ENCODE measurements at places on chromosomes 4 and X. TPM values are rescaled to one million over a fixed set of nuclear protein-coding genes. Genes with fewer than 3 reads are reported as not detected.

Gene GABRB1
- total RNA-seq: not detected

Gene NPFFR2
- not detected for total RNA-seq

Gene BEX1
- total RNA-seq: 12.2 TPM

Gene RGS12
- 81.9 TPM for total RNA-seq

Gene FRAS1
- 45.3 TPM for total RNA-seq

Gene CTAG1A
- total RNA-seq: not detected

Gene SYTL4
- 1.2 TPM for total RNA-seq

GRCh38 chr4:62644372-62644771 is 1444.2 kb downstream of the ADGRL3 start:
- no peak for DNase-seq

DNA sequence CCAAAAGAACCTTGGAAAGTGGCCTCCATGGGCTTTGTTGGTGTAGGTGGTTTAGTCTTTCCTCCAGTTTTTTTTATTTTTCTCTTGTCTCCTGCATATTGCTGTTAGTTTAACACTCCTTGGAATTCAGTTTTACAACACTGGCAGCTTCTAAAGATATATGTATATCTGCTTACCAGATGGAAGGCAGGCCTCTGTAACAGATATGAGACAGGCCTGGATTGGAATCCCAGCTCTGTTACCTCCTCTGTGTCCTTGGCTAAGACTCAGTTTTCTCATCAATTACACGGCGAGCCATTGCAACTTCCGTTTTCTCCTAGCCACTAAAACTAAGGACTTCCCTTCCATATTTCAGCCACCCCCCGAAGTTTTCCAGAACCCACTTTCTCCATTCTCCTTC is 133.4 kb upstream of the SMAD1 start:
- DNase-seq: no peak

DNA sequence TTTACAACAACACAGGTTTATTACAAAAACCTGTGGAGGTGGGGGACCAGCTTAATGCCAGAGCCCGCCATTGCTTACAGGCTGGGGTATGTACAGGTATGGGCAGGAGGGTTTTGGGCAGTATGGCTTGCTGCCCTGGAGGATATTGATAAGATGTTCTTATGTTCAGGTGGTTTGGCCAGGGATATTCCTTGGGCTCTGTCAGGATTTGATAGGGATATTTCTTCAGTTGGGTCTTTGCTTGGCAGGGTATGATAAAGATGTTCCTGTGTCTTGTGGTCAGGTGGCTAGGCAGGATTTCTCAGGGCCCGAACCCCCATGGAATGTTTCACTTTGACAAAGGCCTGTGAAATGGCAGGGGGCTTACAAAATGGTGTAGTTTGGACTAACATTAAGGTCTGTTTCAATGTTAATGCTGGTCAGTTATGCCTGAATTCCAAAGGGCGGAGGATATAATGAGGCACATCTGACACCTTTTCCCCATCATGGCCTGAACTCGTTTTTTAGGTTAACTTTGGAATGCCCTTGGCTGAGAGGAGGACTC is 3.1 kb downstream of the MGST2 start:
- no peak for DNase-seq

- DNase-seq: no peak
These were observed 16.2 kb downstream of the ANK2 start for GRCh38 chr4:113065629-113066028.

DNA sequence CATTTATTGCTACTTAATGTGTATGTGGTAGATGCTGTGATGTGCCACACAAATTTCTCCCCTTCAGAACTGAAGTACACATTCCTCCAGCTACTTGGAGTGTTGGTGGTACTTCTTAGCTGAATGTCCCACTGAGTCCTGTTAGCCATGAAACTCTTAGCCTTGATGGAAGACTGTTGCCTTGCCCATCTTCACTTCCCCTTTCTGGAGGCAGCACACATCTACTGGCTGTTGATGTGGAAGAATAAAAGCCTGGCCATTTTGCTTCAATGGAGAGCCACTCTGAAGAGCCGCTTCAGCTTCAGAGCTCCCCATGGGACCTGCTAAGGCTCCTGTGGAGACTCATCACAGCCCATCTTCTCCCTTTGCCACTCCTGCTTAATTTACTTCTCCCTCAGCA is 157.7 kb upstream of the PITX2 start:
- no peak for DNase-seq

DNA sequence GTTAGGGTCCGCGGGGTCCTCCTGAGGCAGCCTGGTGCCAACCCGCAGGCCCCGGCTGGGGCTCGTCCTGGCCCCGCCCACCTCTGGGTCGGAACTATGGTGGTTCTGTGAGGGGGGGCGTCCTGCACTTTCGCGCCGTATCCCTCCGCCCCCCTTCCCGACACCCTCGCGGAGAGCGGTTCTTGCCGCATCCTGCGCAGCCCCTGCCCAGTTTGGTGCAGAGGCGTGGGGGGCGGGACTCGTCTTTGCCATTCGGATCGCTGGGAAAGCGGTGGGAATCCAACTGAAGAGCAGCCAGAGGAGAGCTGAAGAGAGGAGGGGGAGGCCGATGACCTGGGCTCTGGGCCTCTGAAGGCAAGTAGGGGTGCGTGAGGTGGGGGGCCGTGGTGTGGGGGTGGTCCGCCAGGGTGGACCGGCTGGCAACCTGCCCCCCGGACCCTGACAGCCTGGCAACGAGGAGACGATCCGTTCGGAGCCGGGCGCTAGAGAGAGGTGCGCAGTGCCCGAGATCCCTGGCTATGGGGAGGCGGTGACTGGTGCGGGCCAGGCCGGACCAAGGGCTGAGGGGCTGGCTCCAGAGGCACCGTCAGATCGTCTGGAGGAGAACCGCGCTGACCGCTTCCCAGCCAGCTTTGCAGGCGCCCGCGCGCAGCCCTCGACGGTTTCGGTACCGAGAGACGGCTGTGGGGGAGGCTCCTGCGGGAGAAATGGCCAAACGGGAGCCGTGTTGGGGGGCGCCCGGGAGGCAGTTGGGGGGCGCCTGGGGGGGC is at the start of gene GPRASP1:
Gene GPRASP1, plus strand, starts transcription at position 242 of the 770 bp plus-strand sequence. CDS start 2,431 bp downstream, outside the sequence.
- no peak for DNase-seq

GRCh38 chrX:112651766-112652165 is 28.0 kb downstream of the LHFPL1 start:
- no peak for DNase-seq

GRCh38 chr4:152455311-152455710 is 80.6 kb downstream of the FBXW7 start:
- no peak for DNase-seq

- DNase-seq: no peak
These were observed 395.5 kb upstream of the BOD1L1 start for GRCh38 chr4:14023036-14023435.

DNA sequence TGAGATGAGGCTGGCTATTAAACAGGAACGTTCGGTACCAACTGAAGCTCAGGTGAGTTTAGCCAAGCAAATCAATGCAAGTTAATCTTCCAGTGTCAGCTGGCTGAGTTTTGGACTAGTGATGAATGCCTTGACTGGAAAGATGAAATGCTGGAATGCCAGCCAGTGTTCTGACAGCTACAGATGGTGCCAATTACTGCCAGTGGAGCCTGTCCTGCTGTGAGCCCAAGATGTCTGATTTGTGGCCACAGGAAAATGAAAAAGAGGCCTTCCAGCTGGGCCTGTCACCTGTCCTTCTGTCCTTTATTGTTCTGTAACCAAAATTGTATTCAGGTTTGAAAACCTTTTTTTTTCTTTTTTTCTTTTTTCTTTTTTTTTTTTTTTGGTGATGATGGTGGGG is 223.1 kb downstream of the AFF2 start:
- no peak for DNase-seq

DNA sequence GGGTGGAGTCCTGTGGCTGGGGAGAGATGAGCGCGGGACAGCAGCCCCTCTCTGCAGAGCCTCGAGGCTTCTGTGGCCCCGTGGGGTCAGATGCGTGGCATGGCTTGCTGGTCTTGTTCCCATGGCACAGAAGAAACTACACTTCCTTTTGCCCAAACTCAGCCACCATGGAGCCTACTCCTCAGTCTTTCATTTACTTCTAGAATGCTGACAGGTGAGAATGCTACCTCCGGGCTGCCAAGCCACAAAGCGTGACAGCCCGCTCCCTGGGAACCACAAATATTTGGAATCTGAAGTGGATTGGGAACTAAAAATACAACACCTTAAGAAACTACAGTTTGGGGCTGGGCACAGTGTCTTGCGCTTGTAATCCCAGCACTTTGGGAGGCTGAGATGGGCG is 98.0 kb downstream of the TRAPPC11 start:
- no peak for DNase-seq

DNA sequence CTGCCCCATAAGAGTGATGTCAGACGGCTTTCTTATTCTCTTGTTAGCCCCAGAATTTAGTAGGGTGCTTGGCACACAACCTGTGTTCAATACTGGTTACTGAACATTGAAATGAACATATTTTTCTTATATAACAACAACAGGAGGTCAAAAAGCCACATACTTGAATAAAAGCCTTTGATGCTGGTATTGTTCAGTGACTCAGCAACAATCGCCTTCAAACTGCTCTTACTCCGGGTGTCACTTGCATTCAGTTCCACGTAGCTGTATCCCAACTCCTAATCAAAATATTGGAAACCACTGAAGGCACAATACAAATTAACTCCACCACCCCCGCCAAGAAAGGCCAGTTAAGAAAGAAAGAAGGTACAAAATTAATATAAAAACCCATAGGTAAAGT is 61.5 kb downstream of the RFC1 start:
- no peak for DNase-seq

DNA sequence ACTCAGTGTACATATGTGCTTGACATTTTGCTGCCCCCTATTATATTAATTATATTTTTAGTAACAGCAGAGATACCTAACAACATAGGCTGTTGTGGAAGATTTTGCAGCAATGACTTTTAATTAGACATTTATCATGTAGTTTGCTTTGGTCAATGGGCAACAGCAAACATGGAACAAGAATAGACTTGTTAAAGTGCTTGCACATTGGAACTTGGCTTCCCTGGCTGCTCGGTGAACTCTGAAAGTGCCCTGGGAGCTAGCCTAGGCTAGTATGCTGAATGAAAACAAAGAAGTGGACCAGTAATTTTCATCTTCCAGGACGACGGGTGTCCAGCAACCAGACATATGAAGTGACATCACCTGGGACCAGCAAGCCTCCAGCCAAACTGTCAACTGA is 1157.1 kb downstream of the ARAP2 start:
- DNase-seq: no peak

- DNase-seq: no peak
These were observed 5.8 kb downstream of the ITM2A start for GRCh38 chrX:79361192-79361870.

DNA sequence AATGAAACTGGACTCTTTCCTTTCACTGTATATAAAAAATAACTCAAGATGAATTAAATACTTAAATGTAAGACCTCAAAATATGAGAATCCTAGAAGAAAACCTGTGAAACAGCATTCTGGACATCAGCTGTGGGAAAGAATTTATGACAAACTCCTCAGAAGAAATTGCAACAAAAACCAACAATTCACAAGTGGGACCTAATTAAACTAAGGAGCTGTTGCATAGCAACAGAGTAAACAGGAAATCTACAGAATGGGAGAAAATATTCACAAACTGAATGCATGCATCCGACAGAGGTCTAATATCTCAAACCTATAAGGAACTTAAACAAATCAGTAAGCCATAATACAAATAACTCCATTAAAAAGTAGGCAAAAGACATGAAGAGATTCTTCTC is 851.7 kb upstream of the PCDH10 start:
- no peak for DNase-seq
